ENCODE measurements at places on chromosomes 4 and X.
A peak's percentile ranks its signal among the peaks of the same experiment; 100 is the strongest.

DNA sequence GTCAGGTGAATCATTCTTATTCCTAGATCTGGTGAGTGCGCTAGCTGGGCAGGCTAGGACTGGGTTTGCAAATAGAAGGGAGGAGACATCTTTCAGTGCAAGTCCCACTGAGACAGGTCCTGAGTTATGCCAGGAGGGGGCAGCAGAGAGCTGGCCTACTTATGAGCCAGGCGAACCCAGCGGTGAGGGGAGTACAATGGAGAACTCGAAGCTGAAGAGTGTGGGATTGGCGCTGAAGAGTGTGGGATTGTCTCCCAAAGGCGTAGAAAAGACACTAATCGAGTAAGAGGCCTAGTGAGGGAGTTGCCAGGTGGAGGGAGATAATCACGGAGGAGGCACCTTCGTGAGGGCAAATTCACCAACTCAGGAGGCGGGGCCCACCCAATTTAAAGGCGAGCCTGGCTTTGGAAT, 91.7 kb upstream of the CXorf66 start:
- peak; percentile 42 for DNase-seq

DNA sequence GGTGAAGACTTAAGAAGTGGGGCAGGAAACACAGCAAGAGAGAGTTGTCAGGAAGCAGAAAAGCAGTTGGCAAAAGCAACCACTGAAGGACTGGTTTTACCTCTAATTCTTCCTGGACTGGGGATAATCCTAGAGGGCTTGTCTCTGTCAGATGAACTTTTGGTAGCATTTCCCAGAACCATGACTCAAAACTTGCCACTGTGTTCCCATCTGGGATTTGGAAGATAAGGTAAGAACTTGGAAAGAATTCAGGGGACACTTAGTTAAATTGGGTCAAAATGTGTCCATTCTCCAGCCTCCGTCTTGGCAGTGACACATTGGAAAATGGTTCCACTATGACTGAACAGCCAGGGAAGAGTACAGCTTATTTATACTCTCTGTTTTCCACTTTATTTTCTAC, 55.7 kb downstream of the CD38 start:
- no peak for DNase-seq

DNA sequence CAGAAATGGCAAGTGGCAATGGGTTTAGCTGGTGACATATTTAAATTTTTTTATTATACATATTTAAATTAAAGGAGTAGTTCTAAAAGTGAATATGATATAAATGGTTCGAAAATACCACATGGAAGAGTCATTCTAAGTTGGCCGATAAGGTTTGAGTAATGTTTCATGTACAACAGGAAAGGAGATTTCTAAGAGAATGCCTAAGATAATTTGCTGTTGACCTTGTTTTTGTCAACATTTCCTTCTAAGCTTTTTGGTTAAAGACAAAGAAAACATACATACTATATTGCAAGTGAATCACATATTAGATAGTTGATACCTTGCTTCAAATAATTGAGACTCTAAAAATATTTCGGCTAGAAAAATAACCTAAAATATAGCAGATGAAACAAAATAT, 526.6 kb upstream of the SLIT2 start:
- DNase-seq: no peak

GRCh38 chr4:62398318-62398717, 1198.2 kb downstream of the ADGRL3 start:
- no peak for DNase-seq

DNA sequence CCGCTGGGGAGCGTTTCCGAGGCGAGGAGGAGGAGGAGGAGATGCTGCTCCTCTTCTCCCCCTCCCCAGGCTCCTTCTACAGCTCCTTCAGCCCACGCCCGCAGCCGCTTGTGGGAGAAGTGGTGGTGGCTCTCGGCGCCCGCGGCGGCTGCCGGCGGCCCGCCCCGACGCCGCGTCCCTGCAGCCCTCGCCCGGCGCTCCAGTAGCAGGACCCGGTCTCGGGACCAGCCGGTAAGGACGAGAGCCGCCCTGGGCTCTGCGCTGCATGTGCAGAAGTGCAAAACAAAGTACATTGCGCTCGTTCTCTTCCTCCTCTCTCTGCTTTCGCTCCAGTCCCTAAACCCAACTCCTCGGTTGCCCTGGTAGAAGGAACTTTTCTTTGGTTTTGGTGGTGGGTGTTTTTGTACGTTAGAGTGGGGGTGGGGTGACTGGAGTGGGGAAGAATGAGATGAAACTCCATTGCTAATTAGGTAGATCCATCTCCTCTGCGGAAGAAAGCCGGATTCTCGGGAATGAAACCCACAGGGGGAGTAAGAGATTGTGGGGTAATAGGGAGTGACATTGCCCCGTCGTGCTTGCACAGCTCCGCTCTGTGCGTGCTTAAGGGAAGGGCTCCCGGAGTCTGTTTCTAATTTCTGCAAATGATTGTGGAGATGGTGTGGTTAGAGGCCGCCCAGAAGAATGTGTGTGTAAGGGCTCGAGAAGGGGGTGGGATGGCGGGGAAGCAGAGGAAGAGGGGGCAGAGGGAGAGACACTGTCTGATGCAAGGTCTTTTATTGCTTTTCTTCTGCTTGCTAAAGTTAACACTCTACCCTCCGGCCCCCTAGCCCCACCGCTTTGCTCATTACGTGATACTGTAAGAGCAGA, 677 bp downstream of the PTPN13 start:
- DNase-seq: peak; percentile 1

- DNase-seq: no peak
Observed at GRCh38 chr4:73731968-73732610, 8.3 kb upstream of the CXCL8 start.

- DNase-seq: no peak
Observed at GRCh38 chrX:72536542-72536941, 36.1 kb downstream of the HDAC8 start.

GRCh38 chr4:3857269-3857926, 91.2 kb downstream of the ADRA2C start:
- DNase-seq: no peak
